ENCODE measurements at places on chromosomes 1 and 21.

GRCh38 chr1:32770221-32770731 is 46.9 kb downstream of the YARS1 start:
- no peaks in the 10 kb centered on the region for H3K4me1 ChIP-seq
- peaks cover 36% of the 10 kb centered on the region for H3K36me3 ChIP-seq
- DNase-seq, result no peak
- no peak overlapping the region for H3K4me3 ChIP-seq
- no peak overlapping the region for H3K27ac ChIP-seq

DNA sequence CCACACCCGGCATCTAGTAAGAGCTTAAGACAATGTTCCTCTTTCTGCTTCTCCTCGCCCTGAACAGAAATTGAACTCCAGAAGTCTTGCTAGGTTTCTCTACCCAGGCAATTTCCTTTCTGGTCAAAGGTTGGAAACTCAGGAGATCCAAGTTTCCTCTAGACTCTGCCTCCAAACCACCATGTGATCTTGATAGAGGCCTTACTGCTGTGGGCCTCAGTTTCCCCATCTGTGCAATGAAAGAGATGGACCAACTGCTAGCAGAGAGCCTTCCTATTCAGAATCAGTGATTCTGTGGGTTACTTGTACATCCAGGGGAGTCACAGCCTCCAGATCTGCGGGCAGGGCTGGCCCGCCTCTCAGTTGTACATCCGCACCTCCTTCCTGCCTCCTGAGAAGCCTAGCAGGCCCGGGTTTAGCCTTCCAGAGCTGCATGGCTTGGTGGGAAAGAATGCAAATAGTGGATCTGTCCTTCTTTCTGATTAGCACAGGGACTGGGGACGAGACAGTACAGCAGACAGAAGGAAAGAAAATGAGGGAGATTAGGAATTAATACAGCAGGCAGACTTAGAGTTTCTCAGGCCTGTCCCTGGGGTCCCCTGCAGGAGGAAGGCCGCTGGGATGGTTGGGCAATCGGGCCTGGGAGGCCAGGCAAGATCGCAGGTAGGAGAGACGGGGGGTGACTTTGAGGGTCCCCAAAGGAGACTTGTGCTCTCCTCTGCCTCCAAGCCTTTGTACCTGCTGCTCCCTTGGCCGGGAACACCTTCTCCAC is 83.9 kb downstream of the PAX7 start:
- DNase-seq, result no peak
- no peak overlapping the region for H3K27ac ChIP-seq
- H3K4me1 ChIP-seq, result no peaks in the 10 kb centered on the region
- H3K4me3 ChIP-seq, result no peak overlapping the region
- no peaks in the 10 kb centered on the region for H3K36me3 ChIP-seq
- H3K27me3 ChIP-seq, result peaks cover 70% of the 10 kb centered on the region

DNA sequence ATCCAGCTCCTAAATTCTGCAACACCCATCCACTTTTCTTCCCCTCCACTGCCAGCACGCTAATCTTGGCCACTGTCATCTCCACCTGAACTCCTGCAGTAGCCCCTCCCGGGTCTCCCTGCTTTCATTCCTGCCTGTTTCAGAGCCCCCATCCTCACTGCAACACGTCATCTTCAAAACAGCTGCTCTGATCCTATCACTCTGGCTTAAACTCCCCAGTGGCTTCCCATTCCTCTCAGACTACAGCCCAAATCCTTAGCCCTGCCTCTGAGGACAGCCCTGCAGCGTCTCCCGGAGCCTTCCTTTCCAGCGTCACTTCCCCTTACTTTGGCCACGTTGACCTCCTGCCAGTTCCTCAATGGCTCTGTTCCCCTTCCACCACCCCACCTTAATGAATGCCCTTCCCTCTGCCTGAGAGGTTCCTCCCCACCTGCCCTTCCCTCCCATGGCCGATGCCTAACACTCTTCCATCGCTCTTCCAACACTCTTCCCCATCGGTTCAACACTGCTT is 22.9 kb upstream of the IFNAR2 start:
- H3K36me3 ChIP-seq, result no peaks in the 10 kb centered on the region
- H3K4me3 ChIP-seq, result no peak overlapping the region
- DNase-seq, result no peak
- no peaks in the 10 kb centered on the region for H3K27me3 ChIP-seq
- no peaks in the 10 kb centered on the region for H3K4me1 ChIP-seq

DNA sequence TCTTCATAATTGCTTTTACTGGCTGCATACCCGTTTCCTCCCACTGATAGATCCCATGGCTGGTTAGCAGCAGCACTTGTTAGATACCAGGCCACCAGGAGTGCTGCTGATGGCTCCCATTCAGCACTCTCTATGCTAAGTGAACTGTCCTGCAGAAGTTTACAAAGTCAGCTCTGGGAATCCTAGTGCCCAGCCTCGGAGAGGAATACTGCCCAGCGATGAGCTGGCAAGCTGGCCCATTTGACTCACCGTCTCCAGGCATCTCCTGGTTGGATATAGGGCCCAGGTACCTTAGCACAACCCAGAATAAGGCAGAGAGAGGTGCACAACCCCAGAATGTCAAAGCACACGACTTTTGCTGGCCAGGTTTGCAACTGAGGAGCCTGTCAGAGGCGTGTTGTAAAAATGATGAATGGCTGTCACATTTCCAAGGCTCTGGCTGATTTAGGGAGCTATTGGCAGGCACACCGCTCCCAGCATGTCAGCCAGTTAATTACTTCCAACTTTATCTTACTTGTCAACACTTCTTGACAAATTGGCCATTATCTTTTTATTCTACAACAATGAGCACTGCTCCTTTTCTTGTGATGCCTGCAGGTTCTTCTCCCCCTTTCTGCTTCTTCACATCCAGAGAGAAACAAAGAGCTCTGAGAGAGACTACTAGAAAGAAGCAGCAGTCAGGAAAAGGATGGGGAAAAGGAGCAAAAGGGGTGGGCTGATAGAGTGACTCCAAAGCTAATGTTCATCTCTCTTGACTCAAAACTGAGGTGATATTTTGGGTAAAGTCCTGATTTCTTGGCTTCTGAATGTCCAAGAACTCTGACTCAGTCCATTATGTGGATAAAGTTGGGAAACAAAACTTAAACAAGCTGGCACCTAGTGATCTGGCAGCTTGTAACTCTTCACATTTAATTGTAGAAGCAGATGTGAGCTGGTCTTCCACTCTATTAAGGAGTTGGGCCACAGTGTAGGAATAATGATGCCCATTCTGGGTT is 10.8 kb upstream of the ANGPTL7 start:
- H3K4me3 ChIP-seq, result no peak overlapping the region
- no peaks in the 10 kb centered on the region for H3K27me3 ChIP-seq
- DNase-seq, result no peak
- H3K36me3 ChIP-seq, result no peaks in the 10 kb centered on the region
- H3K27ac ChIP-seq, result peak overlapping the region; percentile 70

DNA sequence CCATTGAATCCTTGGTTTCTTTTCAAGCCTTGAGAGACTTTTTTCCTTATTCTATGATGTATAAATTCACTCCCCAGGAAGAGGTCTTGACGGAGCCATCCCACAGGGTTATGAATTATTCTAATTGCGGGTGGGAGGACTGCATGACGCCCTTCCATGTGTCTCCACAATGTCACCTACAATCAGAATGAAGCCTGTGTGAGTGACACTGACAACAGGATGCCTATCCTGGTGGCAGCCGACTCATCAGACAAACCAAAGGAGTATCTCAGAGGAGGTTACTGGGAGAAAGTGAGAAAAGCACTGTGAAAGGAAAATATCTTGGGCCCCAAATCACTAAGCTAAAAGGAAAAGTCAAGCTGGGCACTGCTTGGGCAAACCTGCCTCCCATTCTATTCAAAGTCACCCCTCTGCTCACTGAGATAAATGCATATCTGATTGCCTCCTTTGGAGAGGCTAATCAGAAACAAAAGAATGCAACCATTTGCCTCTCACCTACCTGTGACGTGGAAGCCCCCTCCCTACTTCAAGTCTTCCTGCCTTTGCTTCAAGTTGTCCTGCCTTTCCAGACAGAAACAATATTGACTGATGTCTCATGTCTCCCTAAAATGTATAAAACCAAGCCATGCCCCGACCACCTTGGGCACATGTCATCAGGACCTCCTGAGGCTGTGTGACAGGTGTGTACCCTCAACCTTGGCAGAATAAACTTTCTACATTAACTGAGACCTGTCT is 98.4 kb downstream of the SMYD2 start:
- H3K36me3 ChIP-seq, result peaks cover 2% of the 10 kb centered on the region
- H3K4me1 ChIP-seq, result no peaks in the 10 kb centered on the region
- no peak for DNase-seq

DNA sequence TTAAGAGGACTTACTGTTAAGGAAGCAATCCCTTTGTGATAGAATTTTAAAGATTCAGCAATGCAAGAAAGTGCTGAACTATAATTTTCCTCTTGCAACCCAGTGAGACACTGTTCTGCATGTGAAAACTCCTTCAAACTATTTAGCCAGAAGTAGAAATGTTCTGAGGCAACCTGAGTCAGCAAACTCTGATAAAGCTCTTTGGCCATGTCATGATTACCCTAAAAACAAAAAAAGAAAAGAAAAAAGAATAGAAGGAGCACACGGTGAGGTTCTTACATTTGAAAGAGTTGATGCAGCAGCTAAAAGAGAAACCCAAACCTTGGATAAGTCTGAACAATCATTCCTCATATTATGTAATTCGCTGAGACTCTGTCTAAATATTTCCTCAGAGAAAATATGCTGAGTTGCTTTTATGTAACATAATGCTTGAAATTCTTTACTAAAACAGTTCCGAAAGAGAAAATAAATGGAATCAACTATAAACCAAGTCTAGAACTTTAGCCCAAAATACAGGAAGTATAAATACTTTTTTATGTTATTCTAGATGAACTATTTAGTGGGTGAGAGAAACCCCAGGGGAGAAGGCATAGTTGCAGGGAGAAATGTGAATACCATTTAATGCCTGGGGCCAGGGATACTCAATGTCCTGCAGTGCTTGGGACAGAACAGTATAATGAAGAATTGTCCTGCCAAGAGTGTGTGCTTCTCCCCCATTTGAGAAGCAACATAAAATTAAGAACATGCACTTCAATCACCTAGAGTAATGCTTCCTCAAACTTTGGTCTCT is 60.0 kb downstream of the INTS7 start:
- no peaks in the 10 kb centered on the region for H3K27me3 ChIP-seq
- peak overlapping the region; percentile 29 for H3K27ac ChIP-seq
- H3K36me3 ChIP-seq, result no peaks in the 10 kb centered on the region
- no peaks in the 10 kb centered on the region for H3K4me1 ChIP-seq

DNA sequence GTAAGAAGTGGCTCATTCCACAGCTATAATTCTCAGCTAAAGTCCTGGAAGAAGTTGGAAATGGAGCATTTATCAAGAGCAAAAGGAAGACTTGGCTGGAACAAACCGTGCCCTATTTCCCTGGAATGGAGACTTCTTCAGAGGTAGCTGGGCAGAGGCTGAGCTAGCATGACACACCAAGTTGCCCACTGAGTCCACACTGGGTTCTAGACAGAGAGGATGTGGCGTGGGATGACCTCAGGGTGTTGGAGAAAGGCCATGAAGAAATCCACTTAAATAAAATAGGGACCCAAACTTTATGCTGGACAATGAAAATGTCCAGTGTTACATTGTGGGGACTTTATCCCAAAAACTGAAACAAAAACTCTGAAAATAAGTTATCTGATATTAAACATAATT is 116.2 kb downstream of the KCNJ6 start:
- no peak for DNase-seq
- no peaks in the 10 kb centered on the region for H3K27me3 ChIP-seq
- no peak overlapping the region for H3K27ac ChIP-seq
- H3K4me3 ChIP-seq, result no peak overlapping the region

DNA sequence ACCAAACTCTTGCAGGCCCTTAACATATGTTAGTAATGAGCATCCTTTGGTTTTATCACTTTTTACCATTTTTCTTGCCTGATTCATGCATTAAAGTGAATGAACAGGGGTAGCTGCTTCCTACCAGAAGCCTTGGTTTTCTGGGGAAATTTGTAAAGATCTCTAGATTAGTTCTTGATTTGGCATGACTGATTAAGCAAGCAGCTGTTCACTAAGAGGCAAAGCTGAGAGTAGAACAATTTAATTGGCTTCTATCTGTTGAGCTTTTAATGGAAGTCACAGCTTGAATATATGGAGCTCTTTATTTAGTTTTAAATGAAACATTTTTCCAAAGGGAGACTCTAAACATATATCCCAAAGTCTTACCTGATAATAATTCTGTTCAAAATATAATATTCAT is 23.6 kb downstream of the TLCD4 start:
- H3K4me3 ChIP-seq, result no peak overlapping the region
- H3K4me1 ChIP-seq, result no peaks in the 10 kb centered on the region
- H3K27ac ChIP-seq, result no peak overlapping the region
- no peak for DNase-seq
